ENCODE measurements at places on chromosomes 13 and 19.

DNA sequence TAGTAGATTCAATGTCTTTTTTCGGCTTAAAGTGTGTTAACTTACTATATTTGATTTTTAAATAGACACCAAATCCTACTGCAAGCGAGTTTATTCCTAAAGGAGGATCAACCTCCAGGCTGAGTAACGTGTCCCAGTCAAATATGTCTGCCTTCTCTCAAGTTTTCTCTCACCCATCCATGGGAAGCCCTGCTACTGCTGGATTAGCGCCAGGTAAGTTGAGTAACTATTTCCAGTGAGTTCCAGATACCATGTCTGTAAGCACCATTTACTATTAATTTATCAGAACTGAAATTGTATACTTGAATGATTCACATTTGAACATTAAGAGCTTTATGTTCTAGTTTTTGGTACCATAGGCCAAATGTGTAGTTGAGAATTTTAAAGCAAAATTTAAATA lies 81.8 kb downstream of the PAN3 start:
- H3K4me3 ChIP-seq, result no peak overlapping the region
- H3K36me3 ChIP-seq, result peaks cover 39% of the 10 kb centered on the region
- no peak for ATAC-seq
- no peaks in the 10 kb centered on the region for H3K4me1 ChIP-seq
- H3K27me3 ChIP-seq, result no peaks in the 10 kb centered on the region

DNA sequence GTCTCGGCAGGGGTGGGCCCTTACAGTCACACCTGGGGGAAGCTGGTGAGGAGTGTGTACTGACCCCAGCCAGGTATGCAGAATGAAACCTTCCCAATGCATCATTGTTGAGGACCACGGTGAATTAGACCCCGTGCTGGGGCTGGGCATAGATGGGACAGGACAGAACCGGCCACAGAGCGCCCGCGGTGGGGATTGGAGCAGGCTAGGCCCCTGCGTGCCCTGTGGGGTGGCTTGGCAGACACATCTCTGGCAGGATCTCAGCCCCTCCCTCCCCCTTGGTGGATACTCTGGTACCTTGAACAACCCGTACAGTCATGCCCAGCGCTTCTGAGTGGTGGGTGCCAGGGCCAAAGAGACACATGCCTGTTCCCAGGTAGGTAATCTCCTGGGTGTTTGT lies 200.6 kb downstream of the TEX29 start:
- no peaks in the 10 kb centered on the region for H3K4me1 ChIP-seq
- ATAC-seq, result no peak
- H3K4me3 ChIP-seq, result no peak overlapping the region

DNA sequence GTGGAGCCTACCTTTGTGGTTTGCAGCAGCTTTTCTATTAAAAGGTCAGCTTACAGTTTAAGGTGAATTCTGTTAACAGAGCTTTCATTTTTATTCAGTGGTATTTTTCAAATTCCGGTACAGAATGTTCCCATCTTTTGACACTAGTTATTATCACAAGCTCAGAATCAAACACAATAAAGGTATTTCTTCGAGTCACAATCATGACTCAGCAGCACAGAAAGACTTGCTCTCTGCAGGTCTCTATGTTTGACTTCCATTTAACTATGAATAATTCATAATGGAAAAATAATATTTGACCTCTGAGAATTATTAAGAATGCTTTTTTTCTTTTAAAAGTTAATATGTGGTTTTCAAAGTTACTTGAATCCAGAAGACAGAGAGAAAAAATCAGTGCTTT lies 28.2 kb downstream of the DACH1 start:
- H3K36me3 ChIP-seq, result no peaks in the 10 kb centered on the region
- no peak overlapping the region for H3K27ac ChIP-seq
- H3K27me3 ChIP-seq, result no peaks in the 10 kb centered on the region
- ATAC-seq, result no peak
- no peaks in the 10 kb centered on the region for H3K4me1 ChIP-seq

DNA sequence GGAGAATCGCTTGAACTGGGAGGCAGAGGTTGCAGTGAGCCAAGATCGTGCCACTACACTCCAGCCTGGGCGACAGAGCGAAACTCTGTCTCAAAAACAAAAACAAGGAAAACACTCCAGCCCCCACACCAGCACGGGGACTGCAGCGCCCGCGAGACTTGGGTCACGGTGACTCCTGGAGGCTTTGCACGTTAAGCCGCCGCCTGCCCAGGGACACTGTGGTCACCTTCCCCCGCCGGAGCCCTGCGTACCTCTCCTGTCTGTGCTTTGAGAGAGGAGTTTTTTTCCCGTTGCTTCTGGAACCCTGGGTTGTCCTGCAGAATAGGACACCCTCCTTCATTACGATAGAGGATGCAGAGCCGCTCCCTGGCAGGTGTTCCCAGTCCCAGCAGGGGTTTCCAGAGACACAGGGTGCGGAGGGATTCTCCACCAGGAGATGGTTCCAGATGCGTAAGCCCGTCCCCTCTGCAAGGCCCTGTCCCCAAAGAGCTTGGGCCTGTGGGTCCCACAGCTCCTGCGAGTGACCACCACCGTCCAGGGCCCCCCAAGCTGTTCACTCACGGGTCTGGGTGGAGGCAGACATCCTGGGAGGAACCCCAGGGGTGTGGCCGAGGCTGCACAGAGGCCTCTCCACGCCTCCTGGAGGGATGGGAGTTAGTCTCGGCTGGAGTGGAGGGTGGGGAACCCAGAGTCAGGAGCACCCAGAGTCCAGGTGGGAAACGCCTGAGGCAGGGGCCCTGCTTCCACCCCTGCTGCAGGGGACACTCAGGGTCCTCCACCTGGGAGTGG lies 42.8 kb upstream of the NDUFS7 start:
- ATAC-seq, result no peak
- peaks cover 4% of the 10 kb centered on the region for H3K27me3 ChIP-seq
- peaks cover 5% of the 10 kb centered on the region for H3K4me1 ChIP-seq
- no peaks in the 10 kb centered on the region for H3K36me3 ChIP-seq
- no peak overlapping the region for H3K4me3 ChIP-seq

DNA sequence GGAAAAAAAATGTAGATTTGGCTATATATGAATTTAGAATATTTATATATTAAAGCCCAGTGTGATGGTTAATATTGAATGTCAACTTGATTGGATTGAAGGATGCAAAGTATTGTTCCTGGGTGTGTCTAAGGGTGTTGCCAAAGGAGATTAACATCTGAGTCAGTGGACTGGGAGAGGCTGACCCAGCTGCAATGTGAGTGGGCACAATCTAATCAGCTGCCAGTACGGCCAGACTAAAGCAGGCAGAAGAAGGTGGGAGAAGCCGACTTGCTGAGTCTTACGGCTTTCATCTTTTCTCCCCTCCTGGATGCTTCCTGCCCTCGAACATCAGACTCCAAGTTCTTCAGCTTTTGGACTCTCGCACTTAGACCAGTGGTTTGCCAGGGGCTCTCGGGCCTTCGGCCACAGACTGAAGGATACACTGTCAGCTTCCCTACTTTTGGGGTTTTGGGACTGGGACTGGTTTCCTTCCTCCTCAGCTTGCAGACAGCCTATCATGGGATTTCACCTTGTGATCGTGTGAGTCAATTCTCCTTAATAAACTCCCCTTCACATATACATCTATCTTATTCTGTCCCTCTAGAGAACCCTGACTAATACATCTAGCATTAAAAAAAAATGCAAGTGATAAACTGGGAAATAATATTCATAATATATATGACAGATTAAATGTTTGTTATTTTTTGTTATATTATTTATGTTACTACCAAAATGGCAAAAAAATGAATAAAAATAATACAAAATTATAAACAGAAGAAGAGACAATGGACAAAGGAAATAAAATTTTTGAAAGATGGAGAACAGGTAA lies 122.4 kb downstream of the DLEU7 start:
- H3K4me3 ChIP-seq, result no peak overlapping the region
- H3K36me3 ChIP-seq, result no peaks in the 10 kb centered on the region
- no peak for ATAC-seq
- H3K4me1 ChIP-seq, result no peaks in the 10 kb centered on the region
- peaks cover 3% of the 10 kb centered on the region for H3K27me3 ChIP-seq
- H3K27ac ChIP-seq, result no peak overlapping the region

DNA sequence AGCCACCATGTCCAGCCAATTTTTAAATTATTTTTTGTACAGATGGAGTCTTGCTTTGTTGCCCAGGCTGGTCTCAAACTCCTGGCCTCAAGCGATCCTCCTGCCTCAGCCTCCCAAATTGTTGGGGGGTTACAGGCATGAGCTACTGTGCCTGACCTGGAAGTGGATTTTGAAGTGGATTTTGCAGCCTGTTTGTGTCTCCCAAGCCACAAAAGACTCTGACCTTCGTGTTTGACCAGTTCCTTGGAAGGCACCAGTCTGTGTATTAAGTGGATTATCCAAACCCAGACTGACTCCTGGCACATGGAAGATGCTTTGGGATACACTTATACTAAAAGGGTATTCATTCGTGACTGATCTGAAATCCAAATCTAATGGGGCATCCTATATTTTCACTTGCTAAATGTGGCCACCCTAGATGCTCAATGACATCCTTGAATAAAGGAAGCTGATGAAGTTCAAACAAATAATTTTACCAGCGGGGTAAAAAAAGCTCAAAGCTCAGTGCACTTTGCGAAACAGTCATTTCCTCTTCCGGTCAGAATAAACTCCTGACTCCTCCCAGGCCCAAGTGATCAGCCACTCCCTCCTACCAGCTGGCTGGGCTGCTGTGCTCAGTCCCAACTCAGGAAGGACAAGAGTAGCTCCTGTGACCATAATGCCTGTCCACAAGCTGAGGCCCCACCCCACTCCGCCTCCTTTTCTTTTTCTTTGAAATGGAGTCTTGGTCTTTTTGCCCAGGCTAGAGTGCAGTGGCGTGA lies 32.6 kb upstream of the GATAD2A start:
- peak; percentile 100 for ATAC-seq
- no peaks in the 10 kb centered on the region for H3K27me3 ChIP-seq
- H3K4me1 ChIP-seq, result peaks cover 4% of the 10 kb centered on the region
- H3K27ac ChIP-seq, result peak overlapping the region; percentile 91

GRCh38 chr19:10146142-10146541 lies 26.4 kb upstream of the EIF3G start:
- H3K4me3 ChIP-seq, result no peak overlapping the region
- ATAC-seq, result no peak
- H3K27me3 ChIP-seq, result no peaks in the 10 kb centered on the region
- H3K27ac ChIP-seq, result peak overlapping the region; percentile 74

DNA sequence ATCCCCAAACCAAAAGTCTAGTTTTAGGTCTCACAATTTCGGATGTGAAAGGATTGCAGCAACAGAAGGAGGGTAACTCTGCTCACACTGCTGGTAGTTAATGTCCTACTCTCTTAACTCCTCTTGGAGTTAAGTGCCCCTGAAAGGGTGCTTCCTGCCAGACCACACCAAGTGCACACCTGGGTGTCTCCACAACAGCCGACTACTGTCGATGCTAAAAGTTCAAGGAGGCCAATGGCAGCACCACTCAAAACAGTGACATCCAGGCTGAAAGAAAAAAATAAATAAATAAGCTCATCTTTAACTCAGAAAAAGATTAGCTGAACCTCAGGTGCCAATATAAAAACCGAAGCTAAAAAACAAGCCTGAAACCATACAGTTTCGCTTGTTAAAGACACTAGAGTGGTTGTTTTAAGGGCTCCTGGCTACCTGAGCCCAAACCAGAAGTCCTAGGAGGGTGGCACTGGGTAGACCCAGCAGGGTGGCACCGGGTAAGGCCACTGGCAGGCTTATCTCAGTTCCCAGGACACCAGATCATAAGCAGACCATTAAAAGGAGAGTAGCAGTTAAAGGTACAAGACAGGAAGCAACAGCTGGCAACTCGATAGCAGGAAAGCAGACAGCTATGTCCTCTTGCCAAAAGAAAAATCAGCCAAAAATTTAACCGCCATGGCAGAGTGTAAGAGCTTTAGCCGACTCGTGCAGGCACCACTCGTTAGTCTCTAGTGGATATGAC lies 39.3 kb downstream of the BRD4 start:
- peak overlapping the region; percentile 13 for H3K27ac ChIP-seq
- H3K27me3 ChIP-seq, result no peaks in the 10 kb centered on the region
- ATAC-seq, result peak; percentile 9
- H3K36me3 ChIP-seq, result peaks cover 33% of the 10 kb centered on the region
- peaks cover 69% of the 10 kb centered on the region for H3K4me1 ChIP-seq

- H3K27me3 ChIP-seq, result no peaks in the 10 kb centered on the region
- H3K4me1 ChIP-seq, result peaks cover 45% of the 10 kb centered on the region
- no peak overlapping the region for H3K4me3 ChIP-seq
- peaks cover 24% of the 10 kb centered on the region for H3K36me3 ChIP-seq
- peak overlapping the region; percentile 28 for H3K27ac ChIP-seq
Observed at GRCh38 chr19:6248341-6248740, 31.4 kb downstream of the MLLT1 start.

DNA sequence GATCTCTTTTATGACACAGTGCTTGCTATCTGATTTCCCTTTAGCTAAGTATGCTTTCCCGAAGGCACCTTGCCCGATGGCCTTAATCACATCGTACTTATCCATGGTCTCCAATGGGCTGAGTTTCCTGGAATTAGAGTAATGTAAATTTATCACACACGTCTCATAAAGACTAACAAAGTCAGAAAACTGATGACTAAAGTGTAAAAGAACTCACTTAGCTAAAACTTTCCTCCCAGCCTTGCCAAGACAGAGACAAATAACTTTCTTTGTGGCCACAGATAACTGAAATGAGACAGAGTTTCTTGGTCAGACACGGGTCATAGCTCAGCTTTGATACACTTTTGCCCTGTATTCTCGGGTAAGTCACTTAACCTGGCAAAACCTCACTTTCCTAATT lies 1.5 kb downstream of the NEK5 start:
- H3K4me1 ChIP-seq, result peaks cover 7% of the 10 kb centered on the region
- H3K27me3 ChIP-seq, result peaks cover 7% of the 10 kb centered on the region
- no peak overlapping the region for H3K27ac ChIP-seq
- peak; percentile 74 for ATAC-seq
- H3K4me3 ChIP-seq, result peak overlapping the region; percentile 78

DNA sequence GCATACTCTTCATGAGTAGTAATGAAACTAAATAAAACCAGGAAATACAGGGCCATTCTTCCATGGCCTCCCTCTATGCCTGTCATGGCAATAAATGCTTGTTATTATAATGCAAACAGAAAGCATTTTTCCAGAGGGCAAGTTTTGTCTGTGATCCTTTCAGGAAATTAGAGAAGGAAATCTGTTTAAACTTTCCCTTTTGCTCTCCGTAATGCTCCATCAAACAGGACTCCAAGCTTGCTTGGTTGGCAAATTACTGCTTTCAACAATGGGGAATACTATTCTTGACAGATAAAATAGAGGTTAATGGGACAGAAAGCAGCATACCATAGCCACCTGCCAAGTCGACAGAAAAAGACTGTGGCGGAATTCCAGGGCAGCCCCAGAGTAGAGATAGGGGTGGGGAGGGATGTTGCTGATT lies 252.5 kb downstream of the LHFPL6 start:
- no peaks in the 10 kb centered on the region for H3K4me1 ChIP-seq
- no peaks in the 10 kb centered on the region for H3K36me3 ChIP-seq
- peaks cover 22% of the 10 kb centered on the region for H3K27me3 ChIP-seq
- no peak for ATAC-seq

GRCh38 chr19:18117364-18117691 lies 19.8 kb downstream of the MAST3 start:
- H3K4me1 ChIP-seq, result peaks cover 22% of the 10 kb centered on the region
- peak overlapping the region; percentile 90 for H3K4me3 ChIP-seq
- no peaks in the 10 kb centered on the region for H3K27me3 ChIP-seq
- peak overlapping the region; percentile 83 for H3K27ac ChIP-seq
- H3K36me3 ChIP-seq, result peaks cover 72% of the 10 kb centered on the region

- ATAC-seq, result peak; percentile 79
- no peaks in the 10 kb centered on the region for H3K27me3 ChIP-seq
- peak overlapping the region; percentile 93 for H3K4me3 ChIP-seq
- H3K27ac ChIP-seq, result peak overlapping the region; percentile 97
- H3K4me1 ChIP-seq, result no peaks in the 10 kb centered on the region
Observed at GRCh38 chr19:48362716-48363499, 832 bp downstream of the TMEM143 start.

GRCh38 chr19:47391510-47392223 lies 27.7 kb downstream of the MEIS3 start:
- H3K27me3 ChIP-seq, result peaks cover 3% of the 10 kb centered on the region
- H3K4me1 ChIP-seq, result no peaks in the 10 kb centered on the region
- no peak overlapping the region for H3K27ac ChIP-seq

Data from activated T-helper 17 cell treated with anti-CD3 and anti-CD28 coated beads, Interleukin-2, amount 50 U/mL, for 72 hours (primary cell).